ENCODE measurements at places on chromosomes 3 and 15.

DNA sequence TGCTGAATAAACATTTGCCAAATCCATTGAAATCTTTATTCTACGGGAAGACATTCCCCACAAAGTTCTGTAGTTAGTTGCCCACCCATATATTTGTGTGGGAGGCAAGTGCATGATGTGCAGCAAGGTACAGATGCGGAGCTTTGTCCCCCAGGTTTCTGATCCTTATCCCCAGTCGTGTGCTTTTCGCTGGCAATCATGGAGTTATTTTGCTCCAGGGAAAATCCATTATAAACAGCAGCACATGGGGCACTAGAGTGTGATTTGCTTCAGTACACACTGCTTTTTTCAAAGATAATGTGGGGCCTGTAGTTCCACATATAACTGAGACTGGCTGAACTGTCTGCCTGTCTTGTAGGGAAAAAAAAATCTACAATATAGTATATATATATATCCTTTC lies 132.1 kb downstream of the FEZF2 start:
- DNase-seq = no peak

- no peak for DNase-seq
These were observed 43.7 kb downstream of the STAG1 start for GRCh38 chr3:136708333-136708985.

DNA sequence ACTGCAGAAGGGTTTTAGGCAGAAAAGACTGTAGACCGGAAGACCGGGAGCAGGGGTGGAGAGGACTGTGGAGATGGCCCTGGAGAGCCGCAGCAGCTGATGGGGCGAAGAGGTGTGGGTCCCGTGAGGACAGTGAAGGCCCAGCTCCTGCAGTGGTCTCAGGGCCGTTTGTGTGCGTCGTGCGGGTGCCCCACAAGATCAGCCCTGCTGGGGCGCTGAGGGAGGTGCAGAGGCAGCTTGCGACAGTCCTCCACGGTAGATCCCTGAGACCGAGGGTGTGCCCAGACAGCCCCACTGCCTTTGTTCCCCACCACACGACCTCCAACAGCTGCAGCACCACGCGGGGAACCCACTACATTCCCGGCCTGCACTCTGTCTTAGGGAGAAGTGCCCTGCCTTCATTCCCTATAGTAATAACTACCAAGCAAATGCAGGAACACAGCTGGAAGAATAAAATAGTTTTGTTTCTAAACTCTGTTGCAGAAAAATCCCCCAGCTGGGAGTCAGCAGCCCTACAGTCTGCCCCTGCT lies 19.0 kb upstream of the CRABP1 start:
- no peak for DNase-seq

- no peak for DNase-seq
These were observed 19.2 kb downstream of the BLOC1S6 start for GRCh38 chr15:45606413-45606812.

- no peak for DNase-seq
These were observed 122.1 kb downstream of the PDCD6IP start for GRCh38 chr3:33920511-33920910.

DNA sequence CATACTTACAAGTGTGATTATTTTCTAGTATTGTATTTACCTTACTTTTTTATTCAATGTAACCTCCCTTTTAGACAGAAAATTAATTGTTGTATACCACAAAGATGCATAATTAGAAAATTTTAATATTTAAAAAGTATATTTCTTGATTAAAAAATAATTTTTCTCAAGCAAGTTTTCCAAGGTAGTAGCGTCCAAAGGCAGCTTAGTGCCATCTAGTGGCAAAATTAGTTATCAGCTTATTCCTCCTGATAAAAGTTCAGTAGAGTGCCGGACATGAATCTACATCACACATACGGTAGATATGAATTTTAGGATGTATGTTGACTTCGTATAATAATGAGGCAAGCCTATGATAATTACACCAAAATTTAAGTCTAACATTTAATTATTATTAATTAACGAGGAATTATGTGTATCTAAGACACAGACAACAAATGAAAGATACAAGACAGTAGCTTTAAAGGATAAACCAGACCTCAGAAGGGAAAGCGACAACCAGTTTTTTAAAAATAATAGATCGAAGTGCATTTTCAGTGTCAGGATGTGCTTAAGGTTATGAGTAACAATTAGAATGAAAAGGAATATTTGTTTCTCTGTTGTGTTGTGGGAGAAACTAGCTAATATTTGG lies 405.9 kb downstream of the ROBO1 start:
- DNase-seq = peak; percentile 24

GRCh38 chr3:59235634-59236012 lies 185.8 kb upstream of the CFAP20DC start:
- no peak for DNase-seq

- no peak for DNase-seq
These were observed 44.0 kb downstream of the FMN1 start for GRCh38 chr15:33150431-33150941.

DNA sequence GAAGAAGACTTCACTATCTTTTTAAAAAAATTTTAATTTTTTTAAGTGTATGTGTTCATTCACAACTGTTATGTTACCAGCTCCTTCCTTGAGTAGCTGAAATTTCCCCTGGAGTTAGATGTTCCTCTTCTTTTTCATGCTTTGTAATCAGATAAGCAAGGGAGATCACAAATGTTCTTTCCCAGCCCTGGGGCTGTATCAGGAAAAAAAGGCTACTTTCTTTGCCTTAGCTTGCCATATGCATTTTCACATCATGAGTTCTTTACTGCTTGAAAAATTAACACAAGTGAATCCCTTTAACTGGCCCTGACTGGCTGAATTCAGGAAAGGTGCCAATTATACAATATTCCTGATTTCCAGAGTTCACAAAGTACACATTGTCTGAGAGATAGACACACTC lies 353.2 kb upstream of the ATP11B start:
- DNase-seq = no peak

DNA sequence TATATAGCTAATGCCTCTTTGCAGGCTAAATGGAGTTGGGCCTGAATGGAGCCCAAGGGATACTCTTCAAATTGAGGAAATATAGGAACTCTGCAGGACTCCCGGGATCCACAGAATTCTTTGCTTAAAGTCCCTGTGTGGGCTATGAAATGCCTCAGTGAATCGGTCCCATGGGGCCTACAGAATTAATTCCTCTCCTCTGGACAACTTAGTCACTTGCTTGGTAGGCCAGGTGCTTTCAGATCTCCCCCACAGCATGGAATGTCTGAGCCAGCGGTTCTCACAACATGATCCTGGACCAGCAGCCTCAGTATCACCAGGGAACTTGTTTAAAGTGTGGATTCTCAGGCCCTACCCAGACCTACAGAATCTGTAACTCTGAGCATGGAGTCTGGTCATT lies 15.1 kb upstream of the PRICKLE2 start:
- DNase-seq = no peak

DNA sequence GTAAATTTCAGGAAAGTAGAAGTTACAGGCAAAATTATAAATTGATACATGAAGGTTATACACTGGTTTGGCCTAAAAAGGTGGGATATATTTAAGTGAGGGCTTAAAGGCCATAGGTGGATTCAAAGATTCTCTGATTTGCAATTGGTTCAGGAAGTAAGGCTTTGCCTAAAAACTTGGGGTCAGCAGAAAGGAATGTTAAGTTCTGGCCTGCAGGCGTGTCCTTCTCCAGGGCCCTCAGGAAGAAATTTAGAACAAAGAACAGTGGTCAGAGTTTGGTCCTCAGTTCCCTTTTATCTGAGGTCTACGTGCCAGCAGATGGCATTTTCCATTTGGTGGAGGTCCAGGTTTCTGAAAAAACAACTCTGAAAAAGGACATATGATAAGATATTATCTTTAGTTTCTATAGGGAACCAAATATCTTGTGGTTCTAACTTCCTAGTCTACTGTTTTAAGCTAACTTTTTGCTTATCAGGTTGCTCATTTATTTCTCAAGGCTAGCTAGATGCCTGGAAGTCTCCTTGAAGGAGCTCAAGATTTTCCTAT lies 40.5 kb downstream of the SCN11A start:
- DNase-seq = no peak

- DNase-seq = no peak
These were observed 926 bp upstream of the SKOR1 start for GRCh38 chr15:67824197-67824968.

GRCh38 chr15:85624291-85624801 lies 170.4 kb downstream of the KLHL25 start:
- DNase-seq = peak; percentile 32

GRCh38 chr15:41894251-41894790 lies 468 bp upstream of the SPTBN5 start:
- no peak for DNase-seq

DNA sequence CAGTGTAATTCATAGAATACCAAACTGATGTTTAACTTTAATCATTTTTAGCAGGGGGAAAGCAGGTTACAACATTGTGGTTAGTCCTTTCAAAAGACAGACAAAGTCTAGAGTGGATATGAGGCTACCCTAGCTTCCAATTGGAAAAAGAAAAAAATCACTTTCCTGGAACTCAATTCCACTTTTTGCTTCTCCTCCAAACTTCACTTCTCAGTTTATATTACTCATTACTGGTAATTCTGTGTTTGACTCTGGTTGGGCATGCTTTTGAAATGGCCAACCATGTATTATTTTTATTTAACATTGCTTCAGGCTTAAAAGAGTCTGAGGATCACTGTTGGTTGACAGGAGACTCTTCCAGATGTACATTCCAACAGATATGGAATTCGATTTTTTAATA lies 84.8 kb downstream of the RAP2B start:
- peak; percentile 91 for DNase-seq

DNA sequence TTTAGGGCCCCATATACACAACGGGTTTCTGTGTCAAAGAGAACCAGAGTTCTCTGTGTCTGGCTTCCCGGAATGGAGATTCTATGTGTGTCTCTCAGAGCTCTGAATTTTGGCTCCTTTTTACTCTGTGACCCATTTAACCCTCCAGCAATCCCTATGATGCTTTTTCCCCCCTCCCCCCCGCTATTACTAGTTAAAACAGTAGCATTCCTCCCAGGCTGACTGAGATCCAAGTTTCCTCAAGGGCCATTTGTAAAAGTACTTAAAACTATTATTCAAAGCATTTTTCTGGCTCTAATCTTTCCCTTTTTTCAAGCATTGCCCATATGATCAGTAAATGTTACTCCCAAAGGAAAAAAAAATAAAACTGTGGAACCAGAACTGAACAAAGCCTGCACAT lies 6.6 kb upstream of the STAC start:
- DNase-seq = no peak

- peak; percentile 35 for DNase-seq
These were observed 9.5 kb downstream of the COPS2 start for GRCh38 chr15:49145651-49146609.

- DNase-seq = peak; percentile 97
These were observed 54.6 kb downstream of the RBMS3 start for GRCh38 chr3:29335438-29335837.

GRCh38 chr15:56390739-56391267 lies 25.6 kb downstream of the TEX9 start:
- DNase-seq = peak; percentile 35

GRCh38 chr3:121482660-121483059 lies 63.1 kb downstream of the POLQ start:
- DNase-seq = peak; percentile 44

DNA sequence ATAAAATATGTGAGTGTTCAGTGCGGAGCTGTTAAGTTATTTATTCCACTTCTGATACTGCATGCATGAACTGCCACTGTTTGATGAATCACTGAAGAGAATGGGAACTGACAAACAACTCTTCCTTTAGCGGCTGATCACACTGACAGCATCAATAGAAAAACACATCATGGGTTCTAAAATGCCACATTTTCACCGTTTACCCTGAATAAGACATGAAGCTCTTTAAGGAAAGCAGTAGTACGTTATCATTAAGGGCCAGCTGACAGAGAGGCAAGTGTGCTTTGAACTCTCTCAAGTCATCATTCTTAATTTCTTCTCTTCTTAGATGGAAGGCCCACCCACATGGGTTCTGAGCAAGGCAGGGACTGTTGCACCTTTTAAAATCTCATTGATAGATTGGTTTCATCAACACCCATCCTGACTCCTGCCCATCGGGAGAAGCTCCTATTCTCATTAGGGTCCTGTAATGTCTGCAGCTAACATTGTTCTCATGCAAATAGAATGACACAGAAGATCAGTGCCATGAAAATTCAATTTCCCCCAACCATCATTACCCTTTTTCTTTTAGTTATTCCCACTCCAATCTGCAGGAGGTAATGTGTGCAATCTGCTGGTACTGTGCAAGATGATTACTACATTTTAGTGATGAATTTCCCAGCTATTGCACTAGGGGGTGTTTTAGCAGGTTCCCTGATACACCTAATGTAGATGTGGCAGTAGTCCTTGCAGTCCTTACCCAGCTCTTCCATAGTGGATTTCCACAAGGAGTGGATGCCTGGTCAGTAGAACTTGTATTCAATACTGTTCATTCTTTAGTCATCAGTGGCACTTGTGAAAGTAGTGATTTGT lies 119.1 kb downstream of the ROBO2 start:
- DNase-seq = no peak

GRCh38 chr3:13280122-13280790 lies 139.9 kb downstream of the NUP210 start:
- no peak for DNase-seq

GRCh38 chr15:75761446-75762356 lies 49.1 kb upstream of the CSPG4 start:
- DNase-seq = no peak

All from fibroblast of skin of left quadriceps (primary cell).